ENCODE measurements at places on chromosomes 2 and 18.

DNA sequence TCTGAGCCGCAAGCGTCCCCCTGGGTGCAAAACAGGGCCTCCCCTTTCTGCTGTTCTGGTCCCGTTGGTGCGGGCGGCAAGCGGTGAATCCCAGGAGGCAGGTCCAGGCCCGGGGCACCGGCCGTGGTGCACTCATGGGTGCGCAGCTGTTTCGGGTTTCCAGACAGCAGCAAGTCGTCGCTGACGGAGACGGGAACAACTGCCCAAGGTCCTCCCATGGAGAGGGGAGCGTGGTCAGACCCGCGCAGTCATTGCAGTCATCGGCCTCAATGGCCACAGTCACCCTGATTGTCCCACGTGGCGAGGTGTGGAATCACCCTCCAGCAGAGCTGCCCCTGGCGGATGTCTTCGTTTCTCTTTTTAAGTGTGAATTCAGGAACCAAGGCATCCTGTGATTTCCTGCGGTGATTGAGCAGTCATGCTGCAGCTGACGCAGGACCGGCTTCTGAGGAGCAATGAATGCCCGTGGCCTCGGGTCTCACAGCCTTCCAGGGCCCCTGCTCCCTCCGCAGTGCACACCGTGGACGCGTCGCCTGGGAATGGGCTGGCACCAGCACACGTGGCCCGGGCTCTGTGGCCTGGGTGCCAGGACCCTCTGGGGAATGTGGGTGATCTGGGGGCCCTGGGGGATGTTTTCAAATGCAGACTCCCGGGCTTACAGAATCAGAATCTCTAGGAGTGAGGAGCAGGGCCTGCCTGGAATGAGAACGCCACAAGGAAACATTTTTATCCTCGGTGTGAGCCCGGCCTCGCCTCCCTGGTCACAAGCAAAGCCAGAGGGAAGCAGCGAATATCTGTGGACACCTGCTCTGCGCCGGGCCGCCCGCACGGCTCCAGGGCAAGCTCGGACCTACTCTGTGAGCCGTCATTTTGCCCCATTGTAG is 244.2 kb upstream of the SALL3 start:
- DNase-seq: no peak

- DNase-seq: peak; percentile 67
These were observed 21.6 kb downstream of the PMAIP1 start for GRCh38 chr18:59921384-59921891.

GRCh38 chr18:57427429-57428201 is 7.6 kb upstream of the ONECUT2 start:
- no peak for DNase-seq

- no peak for DNase-seq
These were observed 1.5 kb downstream of the ZFAND2B start for GRCh38 chr2:219207884-219208740.

- no peak for DNase-seq
These were observed 2.3 kb upstream of the TMEM150A start for GRCh38 chr2:85604568-85605339.

DNA sequence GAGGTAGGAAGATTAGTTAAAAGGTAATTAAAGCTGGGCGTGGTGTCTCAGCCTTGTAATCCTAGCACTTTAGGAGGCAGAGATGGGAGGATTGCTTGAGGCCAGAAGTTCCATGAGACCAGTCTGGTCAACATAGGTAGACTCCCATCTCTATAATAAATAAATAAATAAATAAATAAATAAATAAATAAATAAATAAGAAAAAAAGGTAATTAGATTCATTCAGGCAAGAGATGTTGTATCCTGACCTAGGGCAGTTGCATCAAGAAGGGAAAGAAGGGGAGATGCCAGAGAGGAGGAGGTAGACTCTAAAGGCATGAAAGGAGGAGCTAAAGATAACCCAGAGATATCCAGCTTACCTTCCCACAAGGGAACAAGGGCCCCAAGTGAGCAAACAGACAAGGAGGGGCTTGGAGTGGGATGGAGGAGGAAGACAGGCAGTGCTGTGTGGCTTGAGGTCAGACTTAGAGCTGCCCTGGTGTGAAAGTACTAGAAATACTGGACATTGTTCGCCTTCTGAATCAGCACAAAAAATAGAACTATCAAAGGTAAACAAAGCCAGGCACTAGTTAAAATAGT is 7.4 kb upstream of the RAB1A start:
- no peak for DNase-seq

DNA sequence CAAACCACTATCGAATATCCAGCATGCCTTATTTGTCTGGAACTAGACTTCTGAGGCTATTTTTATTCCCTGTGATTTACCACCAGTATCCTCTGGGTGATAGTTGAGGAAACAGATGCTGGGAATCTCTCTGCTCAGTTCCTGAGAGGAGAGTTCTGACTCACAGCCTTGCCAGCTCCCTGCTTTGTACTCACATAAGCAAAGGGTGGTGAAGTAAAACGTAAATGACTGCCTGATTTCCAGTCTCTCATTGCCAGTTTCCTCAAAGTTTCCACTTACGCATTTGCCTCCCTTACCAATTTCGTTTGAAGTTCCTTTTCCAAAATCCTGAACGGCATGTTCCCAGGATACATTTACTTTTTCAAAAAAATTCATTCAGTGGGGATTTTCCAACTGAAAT is 69.2 kb upstream of the HNRNPA3 start:
- DNase-seq: no peak

Data from activated T-cell treated with anti-CD3 and anti-CD28 coated beads, Interleukin-2, amount 50 U/mL, for 48 hours (primary cell).